ENCODE measurements at places on chromosomes 1 and 21.

- DNase-seq: no peak
Observed at GRCh38 chr1:222283147-222283768, 264.6 kb downstream of the HHIPL2 start.

DNA sequence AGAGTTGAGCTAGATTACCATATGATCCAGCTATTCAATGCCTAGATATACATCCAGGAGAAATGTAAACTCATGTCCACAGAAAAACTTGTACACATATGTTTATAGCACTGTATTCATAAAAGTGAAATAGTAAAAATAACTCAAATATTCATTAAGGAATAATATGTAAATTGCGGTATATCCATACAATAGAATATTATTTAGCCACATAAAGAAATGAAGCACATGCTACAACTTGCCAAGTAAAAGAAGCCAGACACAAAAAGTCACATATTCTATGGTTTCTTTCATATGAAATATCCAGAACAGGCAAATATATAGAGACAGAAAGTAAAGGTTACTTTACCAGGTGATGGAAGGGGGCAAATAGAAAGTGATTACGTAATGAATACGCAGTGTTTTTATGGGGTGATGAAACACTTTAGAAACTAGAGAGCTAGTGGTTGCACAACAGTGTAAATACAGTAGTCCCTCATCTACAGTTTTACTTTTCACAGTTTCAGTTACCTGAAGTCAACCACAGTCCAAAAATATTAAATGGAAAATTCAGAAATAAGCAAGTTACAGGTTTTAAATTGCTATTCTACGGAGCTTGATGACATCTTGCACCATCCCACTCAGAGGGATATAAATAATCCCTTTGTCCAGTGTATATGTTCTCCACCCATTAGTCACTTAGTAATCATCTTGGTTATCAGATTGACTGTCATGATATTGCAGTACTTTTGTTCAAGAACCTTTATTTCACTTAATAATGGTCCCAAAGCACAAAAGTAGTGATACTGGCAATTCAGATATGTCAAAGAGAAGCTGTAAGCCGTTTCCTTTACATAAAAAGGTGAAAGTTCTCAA is 62.3 kb downstream of the ZNF644 start:
- no peak for DNase-seq

- no peak for DNase-seq
Observed at GRCh38 chr1:156664767-156665411, 12.3 kb downstream of the NES start.

GRCh38 chr21:33753886-33754285 is 111.6 kb downstream of the ITSN1 start:
- no peak for DNase-seq

DNA sequence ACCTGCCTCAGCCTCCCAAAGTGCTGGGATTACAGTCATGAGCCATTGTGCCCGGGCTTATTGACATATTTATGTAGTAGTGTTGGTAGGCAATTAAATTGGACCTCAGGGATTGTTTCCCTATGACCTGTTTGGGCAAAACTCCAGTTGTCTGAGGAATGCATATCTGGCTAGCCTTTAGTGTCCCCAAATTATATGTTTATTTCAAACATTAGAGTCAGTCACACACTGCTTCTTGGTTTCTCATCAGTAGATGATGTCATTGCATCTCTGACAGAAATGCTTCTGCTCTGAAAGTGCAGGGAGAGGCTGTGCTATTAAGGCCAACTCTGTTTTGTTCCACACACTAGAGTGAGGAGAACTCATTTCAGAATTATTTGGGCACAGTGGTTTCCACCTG is 12.5 kb downstream of the PIP5K1A start:
- DNase-seq: no peak

DNA sequence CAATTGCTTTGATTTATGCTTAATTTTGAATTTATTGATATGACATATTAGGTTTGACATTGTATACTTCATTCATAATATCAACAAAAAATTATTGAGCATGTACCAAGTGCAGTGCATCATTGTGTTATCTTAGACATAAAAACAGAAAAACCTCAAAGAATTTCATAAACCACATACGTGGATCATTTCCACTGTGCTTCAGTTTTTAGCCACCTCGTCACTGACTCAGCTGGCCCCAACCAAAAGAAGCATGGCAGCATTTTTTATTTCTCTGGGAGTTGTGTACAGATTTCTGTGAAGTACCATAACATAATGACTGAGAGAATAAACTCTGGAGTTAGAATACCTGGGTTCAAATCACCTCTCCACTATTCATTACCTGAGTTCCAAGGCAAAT is 95.6 kb upstream of the C1orf87 start:
- no peak for DNase-seq
